ENCODE measurements at places on chromosomes 12 and 14.

GRCh38 chr14:64388533-64389285, 556 bp downstream of the MTHFD1 start:
- no peak for DNase-seq

DNA sequence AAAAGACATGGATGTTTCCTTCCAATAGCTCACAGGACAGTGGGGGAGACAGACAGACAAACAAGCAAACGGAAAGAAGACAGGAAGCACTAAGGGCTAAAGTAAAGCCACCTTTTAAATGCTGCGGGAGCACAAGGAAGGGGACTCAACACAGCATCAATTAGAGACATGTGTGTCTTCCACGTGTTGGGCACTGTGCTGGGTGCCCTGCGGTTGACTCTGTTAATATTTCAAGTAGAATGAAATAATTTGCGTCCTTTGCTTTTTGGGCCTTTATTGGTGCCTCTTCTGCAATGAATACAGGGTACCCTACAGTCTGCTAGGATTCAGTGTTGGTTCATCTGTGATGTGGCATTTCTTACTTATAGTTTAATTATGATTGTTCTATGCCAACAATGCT, 90.9 kb upstream of the CPM start:
- no peak for DNase-seq

- DNase-seq = no peak
These were observed 150.8 kb downstream of the PRKCH start for GRCh38 chr14:61472011-61472672.

DNA sequence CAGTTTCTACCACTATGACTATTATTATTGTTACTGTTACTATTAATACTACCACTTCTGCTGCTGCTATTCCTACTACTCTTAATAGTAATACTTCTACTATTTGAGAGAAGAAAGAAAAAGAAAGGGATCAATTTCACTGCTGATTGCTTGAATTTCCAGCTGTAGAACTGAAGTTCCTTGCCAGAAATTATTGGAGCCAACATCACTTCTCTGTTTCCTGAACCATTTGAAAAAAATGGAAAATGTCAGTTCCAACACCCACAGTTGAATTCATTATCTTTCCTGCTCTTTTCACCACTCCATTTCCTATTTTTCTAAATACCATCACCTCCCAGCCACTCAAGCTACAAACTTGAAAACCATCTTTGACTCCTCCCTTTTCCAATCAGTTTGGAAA, 54.1 kb upstream of the PIK3C2G start:
- no peak for DNase-seq

DNA sequence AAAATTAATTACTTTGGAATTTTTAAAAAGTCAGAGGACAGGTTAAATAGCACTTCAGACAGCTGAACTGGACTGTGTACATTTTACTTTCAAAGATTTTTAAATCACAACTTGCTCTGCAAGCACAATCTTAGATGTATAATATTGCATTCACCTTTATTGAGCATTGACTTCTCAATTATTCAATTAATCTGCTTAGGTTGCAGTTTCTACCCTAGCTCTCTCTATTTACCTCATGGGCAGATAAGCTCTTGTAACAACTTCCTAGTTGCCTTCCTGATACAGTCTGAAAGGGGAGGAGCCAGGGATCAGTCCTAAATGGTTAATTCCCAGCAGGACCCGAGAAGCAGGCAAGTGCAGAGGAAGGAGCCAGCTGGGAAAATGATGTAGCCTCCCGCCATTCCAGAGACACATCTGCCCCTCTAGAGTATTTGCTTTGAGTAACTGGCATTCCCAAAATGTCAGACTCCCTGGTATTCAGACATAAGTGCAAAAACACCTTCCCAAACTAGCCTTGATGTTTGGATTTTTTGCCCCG, 302.8 kb downstream of the GALC start:
- no peak for DNase-seq

GRCh38 chr14:23610090-23610814, 25.9 kb upstream of the DHRS2 start:
- no peak for DNase-seq

- no peak for DNase-seq
These were observed 8.9 kb downstream of the TRIM9 start for GRCh38 chr14:51086044-51086443.

DNA sequence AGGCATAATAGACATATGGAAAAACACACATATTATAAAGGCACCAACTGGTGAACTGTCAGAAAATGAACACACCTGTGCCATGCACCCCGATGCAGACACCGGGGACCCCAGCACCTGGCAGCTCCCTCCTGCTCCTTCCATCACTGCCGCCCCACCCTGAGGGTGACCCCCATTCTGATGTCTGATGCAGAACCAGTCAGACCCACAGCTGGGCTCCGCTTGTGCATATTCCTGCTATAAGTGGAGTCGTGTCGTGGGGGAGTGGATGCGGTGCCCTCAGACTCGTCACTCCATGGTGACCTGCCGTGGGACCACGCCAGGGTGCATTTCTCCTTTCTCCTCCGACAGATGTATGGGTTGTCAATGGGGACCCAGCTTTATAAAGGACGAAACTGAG, 45.7 kb upstream of the MEG3 start:
- no peak for DNase-seq
